Upper lobe of left lung (tissue), 6 donors: ENCODE measurements at places on chromosomes 2 and 18. TPM values are rescaled to one million over a fixed set of nuclear protein-coding genes. Genes with fewer than 3 reads are reported as not detected.

DNA sequence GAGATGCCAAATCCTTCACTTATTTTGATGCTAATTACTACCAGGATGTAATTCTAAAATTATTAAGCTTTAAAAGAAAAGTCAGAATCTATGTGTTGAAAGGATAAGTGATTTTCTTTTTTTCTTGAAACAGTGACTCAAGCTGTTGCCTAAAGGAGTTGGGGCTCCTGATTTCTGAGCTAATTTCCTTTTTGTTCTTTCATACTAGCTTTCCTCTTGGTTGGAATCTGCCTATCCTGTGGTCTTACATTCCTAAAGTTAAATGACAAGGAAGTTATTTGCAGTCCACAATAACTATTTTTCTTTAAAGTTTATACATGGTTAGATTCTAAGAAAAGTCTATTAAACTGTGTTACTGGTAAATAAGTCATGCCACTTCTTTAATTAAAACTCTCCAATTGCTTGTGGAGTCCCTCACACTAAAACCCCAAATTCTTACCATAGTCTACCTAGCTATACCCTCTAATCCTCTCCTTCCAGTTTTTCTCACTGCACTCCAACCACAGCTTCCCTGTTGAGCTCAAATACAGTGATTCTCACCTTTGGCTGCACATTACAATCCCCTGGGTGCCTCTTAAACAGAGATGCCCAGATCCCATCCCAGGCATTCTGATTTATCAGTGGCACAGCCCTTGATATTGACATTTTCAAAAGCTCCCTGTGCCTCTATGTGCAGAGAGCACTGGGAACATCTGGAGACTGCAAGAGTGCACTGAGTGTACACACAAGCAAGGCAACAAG lies 63.3 kb upstream of the EFEMP1 start:
- H3K4me1 ChIP-seq, result no peaks in the 10 kb centered on the region
- no peak overlapping the region for H3K27ac ChIP-seq
- H3K36me3 ChIP-seq, result no peaks in the 10 kb centered on the region
- H3K4me3 ChIP-seq, result no peak overlapping the region
- no peak for DNase-seq

DNA sequence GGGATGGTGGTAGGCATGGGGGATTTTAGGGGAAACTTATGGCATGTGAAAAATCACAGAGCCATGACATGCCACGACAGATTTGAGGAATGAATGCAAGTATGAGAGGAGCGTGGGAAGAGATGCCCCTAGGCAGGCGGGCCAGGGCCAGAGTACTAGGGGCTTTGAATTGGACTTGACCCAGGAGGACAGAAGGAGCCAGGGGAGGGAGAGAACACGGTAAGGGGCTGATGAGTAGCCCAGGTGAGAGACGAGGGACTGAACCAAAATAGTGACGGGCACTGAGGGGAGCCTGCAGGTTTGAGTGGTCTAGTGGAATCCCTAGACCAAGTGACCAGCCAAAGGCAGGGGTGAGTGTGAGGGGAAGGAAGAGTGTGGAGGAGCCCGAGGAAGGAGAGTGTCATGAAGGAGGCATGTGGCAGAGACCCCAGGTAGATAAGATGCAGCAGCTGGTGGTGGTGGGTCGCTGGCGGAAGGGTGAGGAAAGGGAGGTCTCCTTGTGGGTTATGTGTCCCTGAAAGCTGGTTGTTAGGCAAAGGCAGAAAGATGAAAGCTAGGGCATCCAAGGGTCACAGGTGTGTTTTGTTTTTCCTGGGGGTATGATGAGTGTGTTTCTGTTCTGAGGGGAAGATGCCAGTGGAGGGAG lies 48.7 kb downstream of the ZBTB7C start:
- H3K4me3 ChIP-seq, result no peak overlapping the region
- no peak for DNase-seq
- H3K36me3 ChIP-seq, result no peaks in the 10 kb centered on the region
- H3K4me1 ChIP-seq, result no peaks in the 10 kb centered on the region
- no peak overlapping the region for H3K27ac ChIP-seq

DNA sequence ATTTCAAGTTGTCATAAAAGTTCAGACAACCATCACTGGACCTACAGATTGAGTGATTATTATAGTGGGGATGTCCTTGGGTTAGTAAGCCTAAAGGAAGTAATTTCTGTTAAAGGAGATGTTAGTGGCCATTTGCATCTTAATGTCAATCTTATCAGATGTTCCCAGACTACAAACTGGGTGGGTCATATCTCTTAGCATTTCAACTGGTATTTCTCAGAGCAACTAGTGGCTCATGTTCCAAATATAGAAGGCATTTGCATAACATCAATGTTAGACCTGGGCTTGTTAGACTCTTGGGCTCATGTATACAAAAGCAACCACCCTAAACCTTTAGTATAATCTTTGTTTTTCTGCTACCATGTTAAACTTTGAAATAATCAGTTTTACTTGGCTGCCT lies 17.9 kb downstream of the PLEKHA3 start:
- no peaks in the 10 kb centered on the region for H3K27me3 ChIP-seq
- H3K27ac ChIP-seq, result no peak overlapping the region
- H3K36me3 ChIP-seq, result peaks cover 20% of the 10 kb centered on the region
- no peaks in the 10 kb centered on the region for H3K4me1 ChIP-seq

GRCh38 chr2:77156599-77156998 lies 365.6 kb downstream of the LRRTM4 start:
- no peaks in the 10 kb centered on the region for H3K36me3 ChIP-seq
- H3K27me3 ChIP-seq, result no peaks in the 10 kb centered on the region
- H3K4me3 ChIP-seq, result no peak overlapping the region
- DNase-seq, result no peak
- H3K27ac ChIP-seq, result no peak overlapping the region

The SERPINB5 gene
- total RNA-seq, result 0.98 TPM

DNA sequence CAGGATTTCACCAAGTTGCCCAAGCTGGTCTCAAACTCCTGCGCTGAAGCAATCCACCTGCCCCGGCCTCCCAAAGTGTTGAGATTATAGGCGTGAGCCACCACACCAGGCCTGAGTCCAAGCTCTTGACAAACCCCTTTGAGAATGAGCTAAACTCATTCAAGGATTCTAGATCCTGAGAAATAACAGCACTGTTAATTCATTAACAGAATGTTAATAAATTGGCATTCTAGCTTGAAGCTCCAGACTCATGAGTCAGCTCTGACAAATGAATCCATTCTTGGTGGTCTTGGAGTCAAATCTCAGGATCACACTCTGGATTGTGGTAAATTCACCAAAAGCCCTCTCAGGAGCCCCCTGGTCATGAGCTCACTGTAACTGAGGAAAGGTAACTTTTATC lies 1.8 kb downstream of the NARS1 start:
- H3K36me3 ChIP-seq, result peaks cover 8% of the 10 kb centered on the region
- H3K4me1 ChIP-seq, result peaks cover 12% of the 10 kb centered on the region
- DNase-seq, result no peak
- no peaks in the 10 kb centered on the region for H3K27me3 ChIP-seq
- H3K4me3 ChIP-seq, result no peak overlapping the region

DNA sequence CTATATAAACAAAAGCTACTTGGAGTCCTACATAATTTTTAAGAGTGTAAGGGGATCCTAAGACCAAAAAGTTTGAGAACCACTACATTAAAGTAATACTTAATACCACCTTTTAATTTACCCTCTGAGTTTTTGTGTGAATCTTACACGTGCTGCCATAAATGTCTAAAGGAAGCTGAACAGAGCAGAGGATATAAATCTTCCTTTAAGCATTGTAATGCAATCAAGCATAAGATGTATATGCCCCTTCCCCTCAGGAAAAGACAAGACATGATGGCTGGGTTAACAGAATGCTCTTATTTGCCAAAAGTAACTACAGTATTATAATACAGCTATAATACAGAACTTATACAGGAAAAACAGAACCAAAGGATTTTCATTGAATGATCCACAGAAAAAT lies 2.9 kb downstream of the ESCO1 start:
- DNase-seq, result no peak
- H3K36me3 ChIP-seq, result no peaks in the 10 kb centered on the region
- peaks cover 28% of the 10 kb centered on the region for H3K4me1 ChIP-seq
- H3K27ac ChIP-seq, result no peak overlapping the region

DNA sequence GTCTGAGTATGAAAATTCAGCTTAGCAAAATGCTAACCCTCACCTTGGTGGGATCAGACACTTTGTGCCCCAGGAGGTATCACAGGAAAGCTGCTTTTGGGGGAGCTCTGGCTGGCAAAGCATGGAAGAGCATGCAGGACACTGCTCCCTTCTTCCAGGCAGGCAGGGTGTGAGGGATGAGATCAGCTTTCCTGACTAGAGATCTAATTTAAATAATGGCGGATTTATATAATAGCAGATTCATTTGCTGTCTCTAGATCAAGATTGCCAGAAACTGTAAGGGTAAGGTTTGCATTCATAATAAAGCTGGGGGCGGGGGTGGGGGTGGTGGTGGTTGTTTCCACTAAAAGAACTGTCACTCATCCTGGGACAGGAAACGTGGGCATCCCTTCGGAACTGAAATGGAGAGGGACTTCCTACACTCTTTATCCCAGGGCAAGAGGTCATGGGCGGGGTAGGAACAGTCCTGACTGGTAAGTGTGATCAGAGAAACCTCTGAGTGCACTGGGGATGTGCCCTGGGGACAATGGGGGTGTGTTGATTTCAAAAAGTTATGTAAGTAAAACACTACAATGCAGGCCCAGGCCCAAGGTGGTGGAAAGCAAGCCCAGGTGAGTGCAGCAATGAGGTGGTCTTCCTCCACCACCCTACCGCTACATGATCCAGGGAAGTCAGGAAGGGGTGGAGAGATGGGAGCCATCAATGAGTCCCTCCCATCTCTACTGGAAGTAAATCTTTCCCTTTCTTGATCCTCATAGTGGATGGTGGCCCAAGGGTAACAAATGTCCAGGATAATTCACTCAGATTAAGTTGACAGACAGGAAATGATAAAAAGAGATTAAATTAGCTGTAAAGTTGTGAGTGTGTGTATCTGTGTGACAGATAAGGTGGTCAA lies 171.4 kb upstream of the SERPINE2 start:
- no peak overlapping the region for H3K27ac ChIP-seq
- H3K4me1 ChIP-seq, result no peaks in the 10 kb centered on the region
- DNase-seq, result no peak
- H3K36me3 ChIP-seq, result no peaks in the 10 kb centered on the region
